Fibroblast of skin of abdomen (primary cell): ENCODE measurements at places on chromosomes 2 and 18.

DNA sequence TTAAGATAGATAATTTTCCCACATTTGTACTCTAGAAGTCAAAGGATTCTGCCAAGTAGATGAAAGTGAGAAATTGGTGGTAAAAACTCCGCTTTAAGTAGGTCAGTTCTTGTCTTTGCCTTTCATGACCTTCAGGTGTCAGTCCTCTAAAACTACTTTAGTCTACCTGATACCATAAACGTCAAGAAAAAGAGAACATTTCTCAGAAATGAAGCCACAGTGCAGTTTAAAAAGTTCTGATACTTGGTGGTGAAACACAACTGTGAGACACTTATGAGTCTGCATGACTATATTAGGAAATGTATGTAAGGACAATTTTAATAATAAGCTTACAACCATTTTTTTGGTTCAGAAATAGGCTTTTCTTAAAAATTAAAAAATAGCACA is 583.3 kb downstream of the SATB2 start:
- no peak for DNase-seq

DNA sequence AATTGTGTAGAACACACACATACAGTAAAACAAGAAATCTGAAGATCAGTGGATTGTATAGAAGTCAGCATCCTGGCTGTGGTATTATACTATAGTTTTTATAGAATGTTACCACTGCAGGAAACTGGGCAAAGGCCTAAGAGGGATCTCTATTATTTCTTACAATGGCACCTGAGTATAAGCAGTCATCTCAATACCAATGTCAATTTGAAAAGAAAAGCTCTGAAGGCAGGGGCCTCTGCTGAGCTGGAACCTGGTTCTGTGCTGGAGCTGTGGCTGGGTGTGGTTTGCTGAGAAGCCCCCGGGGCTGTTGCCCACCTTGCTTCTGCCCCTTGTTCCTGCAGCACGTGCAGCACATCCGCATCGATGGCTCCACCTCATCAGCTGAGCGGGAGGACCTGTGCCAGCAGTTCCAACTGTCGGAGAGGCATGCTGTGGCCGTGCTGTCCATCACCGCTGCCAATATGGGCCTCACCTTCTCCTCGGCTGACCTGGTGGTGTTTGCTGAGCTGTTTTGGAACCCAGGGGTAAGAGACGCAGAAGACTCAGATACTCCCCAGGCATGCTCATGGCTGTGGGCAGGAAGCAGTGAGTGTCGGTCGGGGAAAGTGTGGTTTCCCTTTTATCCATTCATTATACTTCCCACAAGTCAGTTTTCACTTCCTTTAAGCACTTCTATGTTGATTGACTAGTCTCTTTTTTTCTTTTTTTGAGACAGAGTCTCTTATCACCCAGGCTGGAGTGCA is 23.5 kb upstream of the RPL37A start:
- no peak for DNase-seq

GRCh38 chr2:119550346-119550745 is 6.1 kb downstream of the CFAP221 start:
- DNase-seq, result peak; percentile 14

DNA sequence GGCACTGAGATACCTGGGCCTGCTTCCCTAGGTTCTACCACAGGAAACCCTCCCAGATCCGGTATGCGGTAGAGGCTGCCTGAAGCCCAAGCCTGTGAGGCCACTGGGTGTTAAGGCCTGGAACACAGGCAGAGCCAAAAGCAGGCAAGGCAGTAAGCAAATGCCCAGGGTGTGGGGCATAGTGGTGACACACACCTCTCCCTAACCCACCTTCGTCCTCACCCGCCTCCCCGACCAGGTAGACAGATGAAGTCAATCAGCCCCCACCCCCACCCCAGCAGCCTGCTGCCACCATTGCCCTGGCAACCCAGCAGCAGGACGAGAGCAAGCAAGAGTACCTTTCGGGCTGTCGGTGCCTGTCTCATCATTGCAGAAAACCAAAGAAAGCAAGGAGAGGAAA is 6.1 kb downstream of the DCTN1 start:
- DNase-seq, result no peak

GRCh38 chr2:133846476-133846875 is 278.2 kb upstream of the NCKAP5 start:
- DNase-seq, result no peak

DNA sequence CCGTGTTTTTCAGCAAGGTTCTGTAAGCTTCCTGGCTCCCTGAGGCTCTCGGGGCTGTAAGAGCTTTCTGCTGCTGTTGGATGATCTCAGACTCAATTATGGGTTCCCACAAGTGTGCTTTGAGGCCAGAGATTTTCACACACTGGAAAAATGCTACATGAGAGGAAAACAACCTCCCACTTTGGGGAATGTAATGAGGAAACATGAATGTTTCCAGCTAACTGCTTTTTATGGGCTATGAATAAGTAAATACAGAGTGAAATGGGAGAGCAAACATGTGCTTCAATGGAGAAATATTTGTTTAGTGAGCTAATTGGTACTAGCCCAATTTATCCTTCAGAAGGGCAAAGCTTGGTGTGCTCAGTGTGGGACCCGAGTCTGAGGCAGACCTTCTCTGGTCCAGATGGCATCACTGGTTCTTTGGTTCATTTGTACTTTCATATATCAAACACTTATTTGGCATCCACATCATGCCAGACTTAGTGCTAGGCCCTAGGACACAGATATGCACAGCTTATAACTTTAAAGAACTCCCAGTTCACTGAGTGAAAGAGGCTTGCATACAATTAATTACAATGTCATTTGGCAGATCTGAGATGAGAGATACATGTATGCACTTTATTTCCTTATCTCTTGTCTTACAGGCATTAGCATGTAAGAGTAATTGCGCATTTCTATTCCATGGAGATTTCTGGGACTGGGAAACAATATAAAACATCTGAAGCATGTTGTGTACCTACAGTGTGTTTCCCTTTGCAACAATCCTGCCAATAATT is 248.8 kb downstream of the RDH14 start:
- peak; percentile 52 for DNase-seq

DNA sequence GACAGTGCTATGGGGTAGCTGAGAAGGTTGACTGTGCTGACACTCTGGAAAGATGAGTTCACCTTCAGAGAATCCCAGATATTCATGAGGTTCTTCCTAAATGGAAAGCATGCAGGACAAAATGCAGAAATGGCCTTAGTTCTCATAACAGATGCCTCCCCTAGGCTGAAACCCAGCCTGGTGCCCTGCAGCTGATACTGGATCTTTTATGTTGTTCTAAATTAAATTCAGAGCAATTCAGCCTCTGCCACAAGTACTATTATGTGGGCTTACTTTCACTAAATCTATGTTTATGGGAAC is 172.0 kb upstream of the SERPINE2 start:
- DNase-seq, result peak; percentile 67

DNA sequence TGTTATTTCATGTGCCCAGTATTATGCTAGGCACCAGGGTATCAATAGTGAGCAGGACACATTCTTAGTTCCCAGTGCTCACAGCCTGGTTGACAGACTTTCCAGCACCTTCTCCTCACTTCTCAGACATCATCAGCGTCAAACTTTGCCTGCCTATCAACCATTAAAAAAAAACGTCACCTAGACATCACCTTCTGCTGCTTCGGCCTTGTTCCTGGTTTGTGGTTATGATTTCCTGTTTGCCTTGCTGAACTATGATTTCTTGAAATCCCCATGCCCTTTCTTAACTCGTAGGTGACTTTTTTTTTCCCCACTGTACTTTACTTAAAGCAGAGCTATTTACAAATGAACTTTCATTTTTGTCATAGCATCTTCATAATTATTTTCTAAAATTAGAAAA is 60.4 kb upstream of the NABP1 start:
- DNase-seq, result no peak

DNA sequence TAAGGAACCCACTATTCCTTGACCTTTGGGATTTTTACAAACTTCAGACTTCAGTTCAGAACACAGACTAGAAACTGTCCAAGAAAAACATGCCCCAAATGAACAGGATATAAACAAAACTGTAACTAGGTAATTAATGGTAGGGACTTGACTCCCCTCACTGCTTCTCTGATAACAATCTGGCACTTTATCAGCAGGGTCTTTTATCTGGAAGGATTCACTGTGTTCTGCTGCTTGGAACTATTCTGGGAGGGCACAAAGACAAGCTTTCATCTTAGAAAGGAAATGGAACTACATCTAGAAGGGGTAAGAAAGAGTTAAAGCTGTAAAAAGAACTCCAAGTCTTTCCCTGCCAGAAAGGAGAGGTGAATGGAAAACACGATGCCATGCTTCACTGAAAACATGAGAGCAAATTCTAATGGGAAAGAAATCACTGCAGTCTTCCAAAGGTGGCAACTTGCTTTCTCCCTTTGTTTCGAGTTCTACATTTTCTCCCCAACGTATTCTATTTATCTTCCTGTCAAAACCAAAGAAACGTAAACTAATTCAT is 181.2 kb downstream of the THADA start:
- no peak for DNase-seq

DNA sequence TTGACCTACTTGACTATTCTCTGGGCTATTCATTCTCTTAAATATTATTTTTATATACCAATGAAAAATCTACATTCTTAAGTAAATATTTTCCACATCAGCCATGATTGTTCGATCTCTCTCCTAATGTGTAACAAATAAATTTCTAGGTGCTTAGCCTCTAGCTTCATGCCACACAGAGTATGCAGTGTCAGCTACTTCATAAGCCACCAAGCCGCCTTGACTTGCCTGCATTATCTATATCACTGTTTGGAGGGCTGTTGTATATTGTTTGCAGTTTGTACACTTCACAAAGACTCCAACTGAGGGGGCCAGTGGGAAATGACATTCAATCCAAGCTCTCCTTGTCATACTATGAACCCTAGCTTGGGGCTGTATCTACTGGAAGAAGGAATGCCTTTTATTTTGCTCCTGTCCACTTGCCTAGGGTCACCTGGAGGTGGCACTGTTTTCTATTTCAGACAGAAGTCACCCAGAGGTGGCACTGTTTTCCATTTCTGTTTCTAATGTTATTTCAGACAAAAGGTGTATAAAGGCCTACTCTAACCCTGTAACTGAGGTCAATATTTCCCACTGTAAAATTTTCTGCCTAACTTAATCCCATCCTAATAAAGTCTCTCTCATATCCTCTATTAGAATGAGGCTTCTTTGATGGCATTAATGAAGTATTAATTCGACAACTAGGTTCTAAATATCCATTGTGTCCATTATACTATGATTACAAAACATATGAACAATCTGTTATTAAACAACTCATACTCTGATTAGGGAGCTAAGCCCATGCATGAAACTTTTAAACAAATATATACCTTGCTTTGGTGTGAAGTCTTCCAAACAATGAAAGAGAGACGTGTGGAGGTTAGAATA is 36.4 kb downstream of the COL5A2 start:
- no peak for DNase-seq

- DNase-seq, result peak; percentile 54
Observed at GRCh38 chr2:28915939-28916338, 21.5 kb downstream of the WDR43 start.

DNA sequence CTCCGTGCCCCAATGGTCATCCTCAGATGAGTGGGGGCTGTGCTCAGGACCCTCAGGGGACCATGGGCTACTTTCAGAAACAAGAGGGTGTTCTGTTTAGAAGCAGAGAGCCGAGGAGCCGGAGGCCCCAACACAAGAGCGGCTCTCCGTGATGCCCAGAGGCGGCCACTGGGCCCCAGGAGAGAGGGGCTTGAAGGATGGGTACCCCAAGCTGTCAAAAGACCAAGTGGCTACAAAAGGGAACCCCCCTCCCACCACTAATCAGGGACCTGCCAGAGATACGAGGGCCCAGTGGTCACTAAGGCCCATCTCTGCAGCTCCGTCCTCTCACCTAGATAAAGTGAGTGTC is 93.6 kb downstream of the HDAC4 start:
- no peak for DNase-seq

DNA sequence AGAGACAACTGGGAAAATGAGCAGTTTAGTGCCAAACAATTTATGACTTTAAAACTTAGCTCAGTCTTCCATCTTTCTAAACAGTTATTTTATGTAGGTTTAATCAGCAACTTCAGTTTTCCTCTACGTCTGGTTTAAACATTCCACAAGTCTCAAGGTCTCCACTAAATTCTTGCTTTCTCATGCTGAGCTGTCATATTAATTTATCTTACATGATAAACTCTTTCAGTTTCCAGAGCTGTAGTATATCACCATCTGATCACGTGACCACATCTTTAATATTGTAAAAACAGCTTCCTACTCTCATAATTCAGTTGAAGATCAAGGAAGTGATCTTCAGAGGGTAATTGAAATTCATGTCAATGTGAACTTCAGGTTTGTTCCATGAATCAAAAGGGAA is 158.6 kb downstream of the ZNF804A start:
- DNase-seq, result peak; percentile 47
